ENCODE measurements at places on chromosomes 12 and 14.

- DNase-seq: peak; percentile 83
These were observed 7.6 kb upstream of the STK38L start for GRCh38 chr12:27236498-27236897.

DNA sequence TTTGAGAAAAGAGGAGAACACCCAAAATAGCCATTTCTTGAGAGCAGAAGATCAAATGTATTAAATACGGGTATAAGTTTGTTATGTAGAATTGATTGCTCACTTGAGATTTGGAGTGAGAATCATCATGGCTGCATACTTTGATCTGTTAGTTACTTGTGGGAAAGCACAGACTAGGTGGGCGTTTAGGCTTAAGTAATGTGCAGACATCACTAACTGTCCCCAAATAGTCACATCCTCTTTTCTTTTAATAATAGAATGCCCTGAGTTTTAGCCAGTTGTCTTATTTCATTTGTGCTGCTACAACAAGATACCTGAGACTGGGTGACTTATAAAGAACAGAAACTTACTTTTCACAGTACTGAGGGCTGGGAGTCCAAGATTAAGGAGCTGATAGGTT lies 14.3 kb upstream of the GTF2A1 start:
- no peak for DNase-seq

- no peak for DNase-seq
These were observed 92.8 kb downstream of the SETD3 start for GRCh38 chr14:99387880-99388279.

- DNase-seq: no peak
These were observed 433.6 kb downstream of the AEBP2 start for GRCh38 chr12:19872621-19873540.

DNA sequence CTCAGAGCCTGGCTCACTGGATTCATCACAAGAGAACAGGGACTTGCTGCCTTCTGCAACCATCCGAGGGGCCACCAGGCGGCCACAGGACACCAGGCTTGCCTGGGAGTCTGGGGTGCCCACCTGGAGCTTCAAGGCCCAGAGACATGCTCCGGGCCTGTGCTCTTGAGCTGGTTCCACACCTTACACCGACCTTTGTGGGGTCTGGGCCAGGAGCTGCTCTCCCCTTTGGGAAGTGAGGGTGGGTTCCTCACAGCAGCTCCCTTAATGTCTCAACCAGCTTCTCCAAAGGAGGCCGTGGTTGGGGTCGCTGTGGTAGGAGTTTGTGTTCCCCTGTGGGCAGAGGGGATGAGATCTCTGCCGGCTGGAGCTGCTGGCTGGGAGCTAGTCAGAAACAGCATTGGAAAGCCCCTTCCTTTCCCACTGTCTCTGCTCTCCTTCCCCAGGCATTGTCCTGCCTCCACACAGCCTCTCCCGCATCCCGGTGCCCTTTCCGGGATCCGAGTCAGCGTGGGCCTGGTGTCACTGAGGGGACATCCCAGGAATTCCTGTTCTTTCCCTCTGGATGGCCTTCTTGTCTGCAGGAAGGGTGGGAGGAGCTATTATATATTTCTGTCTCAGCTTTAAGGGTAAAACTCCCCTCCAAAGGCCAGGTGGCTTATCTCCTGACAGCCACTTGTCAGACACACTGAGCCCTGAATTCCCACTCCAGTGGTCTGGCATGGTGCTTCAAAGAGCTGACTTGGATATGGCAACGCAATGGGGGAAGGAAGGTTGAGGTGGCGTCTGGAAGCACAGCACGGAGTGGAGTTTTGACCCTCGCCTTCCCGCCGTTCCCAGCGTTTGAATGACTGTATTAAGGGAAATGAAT lies 5.1 kb upstream of the PAPLN start:
- no peak for DNase-seq

GRCh38 chr12:102095677-102096263 lies 24.1 kb downstream of the NUP37 start:
- DNase-seq: peak; percentile 5

- no peak for DNase-seq
These were observed 19.3 kb downstream of the JAG2 start for GRCh38 chr14:105149146-105149781.

DNA sequence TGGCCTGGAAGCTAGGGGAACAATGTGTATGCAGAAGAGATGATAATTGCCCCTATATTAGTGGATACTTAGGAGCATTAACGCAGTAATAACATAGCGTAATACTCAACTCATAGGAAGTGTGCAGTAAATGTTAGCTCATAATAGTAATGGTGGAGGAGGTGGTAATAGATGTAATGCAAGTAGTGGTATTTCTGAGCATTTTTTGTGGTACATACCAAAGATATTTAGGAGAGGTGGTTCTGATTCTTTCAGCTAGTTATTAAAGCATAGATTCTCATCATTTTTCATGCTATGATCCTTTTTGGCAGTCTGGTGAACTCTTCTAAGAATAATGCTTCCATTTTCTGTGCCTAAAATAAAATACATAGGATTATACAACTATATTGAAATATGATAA lies 233.1 kb downstream of the PTPRO start:
- no peak for DNase-seq

- DNase-seq: no peak
These were observed 238.5 kb upstream of the NAV3 start for GRCh38 chr12:77591959-77592743.

GRCh38 chr14:40218282-40218941 lies 786.2 kb upstream of the FBXO33 start:
- DNase-seq: no peak

DNA sequence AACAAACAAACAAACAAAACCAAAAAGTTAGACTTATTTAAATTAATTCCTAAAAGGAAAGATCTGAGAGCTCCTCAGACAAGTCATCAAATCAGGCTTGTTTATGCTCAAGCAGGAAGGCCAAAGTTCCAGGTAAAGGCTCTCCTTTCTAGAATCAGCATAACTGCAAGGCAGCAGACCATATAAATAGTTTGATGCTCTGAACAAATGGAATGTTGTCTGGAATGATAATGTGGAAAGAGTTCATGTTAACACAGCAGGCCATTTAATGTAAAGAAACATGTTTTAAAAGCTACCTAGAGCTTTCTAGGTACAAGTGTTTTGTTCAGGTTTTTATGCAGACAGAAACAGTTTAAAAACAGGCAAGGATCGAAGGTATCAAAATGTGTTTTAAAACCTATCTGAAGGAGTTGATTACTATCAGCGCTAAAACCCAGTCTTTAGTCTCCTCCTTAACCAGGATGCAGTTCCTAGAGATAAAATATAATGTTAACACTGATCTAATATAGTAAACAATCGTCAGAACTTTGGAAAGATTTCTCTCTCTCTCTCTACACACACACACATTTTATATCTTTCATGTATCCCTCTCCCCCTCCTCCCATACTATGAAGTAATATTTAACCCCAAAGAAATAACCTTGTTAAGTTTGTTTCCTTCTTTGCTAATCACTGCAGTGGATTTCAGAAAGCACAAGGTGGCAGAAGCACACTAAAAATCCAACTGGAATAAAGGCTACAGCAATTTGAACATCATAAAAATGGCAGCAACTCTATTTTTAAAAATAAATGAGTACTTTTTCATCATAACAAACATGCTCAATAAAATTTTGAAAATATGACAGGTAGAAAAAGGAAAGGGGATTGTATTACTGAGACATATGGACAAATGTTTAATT lies 135.5 kb downstream of the PAWR start:
- peak; percentile 11 for DNase-seq

- no peak for DNase-seq
These were observed 91.6 kb downstream of the DHRS2 start for GRCh38 chr14:23727566-23728335.

DNA sequence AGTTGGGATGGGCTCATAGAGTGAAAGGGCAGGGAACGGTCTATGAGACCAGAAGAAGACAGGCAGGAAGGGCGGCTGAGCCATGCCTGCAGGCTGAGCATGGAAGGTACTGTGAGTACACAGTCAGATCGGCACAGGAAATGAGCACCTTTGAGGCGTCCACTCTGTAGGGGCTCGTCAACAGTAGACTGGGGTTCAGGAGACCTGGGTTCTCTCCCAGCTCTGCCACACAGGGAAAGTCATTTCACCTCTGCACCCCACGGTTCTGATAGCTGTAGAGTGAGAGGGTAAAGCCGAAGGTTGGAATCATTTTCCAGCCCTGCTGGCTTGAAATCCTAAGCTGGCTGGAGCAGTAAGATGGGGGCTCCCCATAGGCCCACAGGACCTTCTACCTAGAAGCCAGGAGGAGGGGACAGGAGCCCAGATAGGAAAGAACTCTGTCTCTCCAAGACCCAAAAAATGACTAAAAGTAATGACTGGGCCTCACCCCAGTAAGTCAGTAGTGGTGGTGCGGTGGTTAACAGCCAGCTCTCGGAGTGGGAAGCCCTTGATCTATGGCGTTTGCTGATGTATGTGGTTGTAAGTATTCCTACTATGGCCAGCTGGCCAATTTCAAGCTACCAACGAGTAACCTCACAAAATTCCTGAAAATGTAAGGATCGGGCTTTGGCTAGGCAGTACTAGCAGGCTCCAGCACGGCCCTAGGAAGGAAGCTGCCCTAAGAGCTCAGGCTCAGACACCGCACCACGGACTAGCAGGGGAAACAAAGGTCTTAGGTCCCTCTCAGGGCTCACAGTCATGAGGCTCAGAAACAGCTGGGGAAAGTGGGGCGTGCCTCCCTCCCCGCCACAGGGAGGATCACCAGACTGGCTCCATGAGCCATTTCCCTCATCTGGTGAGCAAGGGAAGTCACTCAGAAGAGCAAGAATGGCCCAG lies 10.3 kb upstream of the CD27 start:
- no peak for DNase-seq

DNA sequence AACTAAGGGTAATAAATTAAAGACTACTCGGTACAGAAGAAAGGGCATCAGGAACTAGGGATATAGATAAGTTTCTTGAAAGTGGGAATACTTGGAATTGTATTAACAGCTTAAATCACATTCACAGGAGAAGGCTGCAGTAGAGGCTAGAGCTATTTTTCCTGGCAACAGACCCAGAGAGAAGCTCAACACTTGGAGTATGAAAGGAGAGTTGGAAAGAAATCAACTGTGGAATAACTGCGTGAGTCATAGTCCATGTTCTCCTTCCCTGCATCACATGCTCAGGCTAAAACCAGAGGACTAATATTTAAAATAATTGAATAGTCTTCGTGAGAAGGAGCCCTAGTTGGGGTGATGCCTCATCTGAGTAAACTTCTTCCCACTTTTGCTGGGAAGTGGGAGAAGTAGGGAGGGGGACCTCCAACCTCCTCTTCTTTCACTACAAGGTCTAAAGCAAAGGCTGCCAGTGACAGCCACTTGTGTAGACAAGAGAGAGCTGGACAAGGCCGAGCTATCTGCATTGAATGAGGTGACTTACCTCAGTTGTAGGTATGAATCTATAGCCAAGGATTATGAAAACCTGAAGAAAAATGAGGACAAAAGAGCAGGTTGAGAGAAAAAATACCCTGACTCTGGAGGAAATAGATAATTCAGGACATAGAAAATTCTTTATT lies 32.7 kb downstream of the DYRK2 start:
- no peak for DNase-seq

GRCh38 chr14:77032844-77033621 lies 4.5 kb upstream of the IRF2BPL start:
- DNase-seq: peak; percentile 58

- no peak for DNase-seq
These were observed 1.8 kb upstream of the RCOR1 start for GRCh38 chr14:102590667-102591099.

DNA sequence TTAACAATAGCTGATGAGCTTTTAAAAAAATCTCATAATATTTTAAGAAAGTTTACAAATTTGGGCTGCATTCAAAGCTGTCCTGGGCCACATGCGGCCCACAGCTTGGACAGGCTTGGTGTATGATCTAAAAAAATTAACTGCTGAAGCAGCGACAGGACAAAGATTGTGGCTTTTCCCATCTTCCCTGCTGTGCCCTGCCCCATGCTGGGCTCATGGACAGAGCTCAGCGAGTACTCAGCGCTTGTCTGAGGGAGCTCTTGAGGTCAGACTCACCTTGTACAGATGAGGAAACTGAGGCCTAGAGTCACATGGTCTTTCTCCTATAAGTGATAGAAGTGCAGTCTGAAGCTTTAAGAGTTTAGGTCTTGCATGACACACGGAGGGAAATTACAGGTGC lies 15.0 kb downstream of the EVL start:
- no peak for DNase-seq

DNA sequence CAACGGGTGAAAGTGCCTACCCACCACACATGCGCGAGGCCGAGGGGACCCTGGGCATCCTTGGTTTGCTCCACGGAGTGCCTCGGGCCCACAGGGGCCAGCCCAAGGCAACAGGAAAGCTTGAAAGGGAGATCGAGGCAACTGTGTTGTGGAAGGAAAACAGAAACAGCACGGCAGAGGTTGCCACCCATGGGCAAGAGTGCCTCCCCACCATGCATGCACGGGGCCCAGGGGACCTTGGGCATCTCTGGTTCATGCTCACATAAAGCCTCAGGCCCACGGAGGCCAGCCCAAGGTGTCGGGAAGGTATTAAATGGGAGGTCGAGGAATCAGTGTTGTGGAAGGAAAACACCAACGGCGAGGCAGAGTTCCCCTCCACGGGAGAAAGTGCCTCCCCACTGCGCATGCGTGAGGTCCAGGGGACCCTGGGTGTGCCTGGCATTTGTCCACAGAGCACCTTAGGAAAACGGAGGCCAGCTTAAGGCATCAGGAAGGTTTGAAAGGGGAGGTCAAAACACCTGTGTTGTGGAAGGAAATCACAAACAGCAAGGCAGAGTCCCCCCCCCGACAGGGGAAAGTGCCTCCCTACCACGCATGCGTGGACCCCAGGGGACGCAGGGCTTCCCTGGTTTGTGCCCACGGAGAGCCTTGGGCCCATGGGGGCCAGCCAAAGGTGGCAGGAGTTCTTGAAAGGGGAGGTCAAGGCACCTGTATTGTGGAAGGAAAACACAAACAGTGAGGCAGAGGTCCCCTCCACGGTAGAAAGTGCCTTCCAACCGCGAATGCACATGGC lies 367.3 kb downstream of the ALG10 start:
- no peak for DNase-seq

DNA sequence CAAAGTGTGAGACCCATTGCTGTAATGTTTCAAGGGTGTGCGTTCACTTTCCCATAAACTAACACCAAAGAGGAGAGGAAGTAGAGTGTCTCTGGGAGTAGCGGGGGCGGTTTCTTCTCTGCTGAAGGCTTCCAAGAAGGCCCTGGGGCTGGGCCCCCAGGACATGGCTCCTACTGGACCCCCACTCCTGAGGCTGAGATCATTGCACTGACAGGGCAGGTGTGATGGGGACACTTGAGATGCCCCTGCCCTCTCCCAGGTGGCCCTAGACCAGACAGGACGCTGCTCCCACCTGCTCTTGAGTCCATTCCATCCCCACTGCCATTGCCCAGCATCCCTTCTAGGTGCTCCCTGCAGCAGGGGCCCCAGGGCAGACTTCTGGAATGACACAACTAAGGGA lies 20.1 kb downstream of the TMEM63C start:
- DNase-seq: no peak
